ENCODE measurements at places on chromosomes 13 and 19. TPM values are rescaled to one million over a fixed set of nuclear protein-coding genes. Genes with fewer than 3 reads are reported as not detected.

DNA sequence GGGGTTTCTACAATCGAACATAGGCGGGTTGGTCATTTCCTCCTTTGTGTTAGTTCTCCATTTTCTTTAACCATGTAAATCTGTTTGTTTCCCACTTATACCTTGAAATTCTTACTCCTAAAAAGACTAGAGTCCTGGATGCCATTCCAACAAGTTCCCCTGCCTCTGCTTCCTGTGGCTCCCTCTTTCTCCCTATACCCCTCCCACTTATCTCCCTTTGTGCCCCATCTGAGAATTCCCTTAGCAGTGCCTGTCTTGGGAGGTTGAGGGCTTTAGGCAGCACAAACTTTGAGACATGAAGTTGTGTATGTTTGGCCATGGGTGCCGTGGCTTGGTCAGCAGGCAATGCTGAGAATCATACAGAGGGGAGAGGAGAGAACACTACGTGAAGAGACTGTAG lies 176.4 kb downstream of the RGCC start:
- no peak for DNase-seq

DNA sequence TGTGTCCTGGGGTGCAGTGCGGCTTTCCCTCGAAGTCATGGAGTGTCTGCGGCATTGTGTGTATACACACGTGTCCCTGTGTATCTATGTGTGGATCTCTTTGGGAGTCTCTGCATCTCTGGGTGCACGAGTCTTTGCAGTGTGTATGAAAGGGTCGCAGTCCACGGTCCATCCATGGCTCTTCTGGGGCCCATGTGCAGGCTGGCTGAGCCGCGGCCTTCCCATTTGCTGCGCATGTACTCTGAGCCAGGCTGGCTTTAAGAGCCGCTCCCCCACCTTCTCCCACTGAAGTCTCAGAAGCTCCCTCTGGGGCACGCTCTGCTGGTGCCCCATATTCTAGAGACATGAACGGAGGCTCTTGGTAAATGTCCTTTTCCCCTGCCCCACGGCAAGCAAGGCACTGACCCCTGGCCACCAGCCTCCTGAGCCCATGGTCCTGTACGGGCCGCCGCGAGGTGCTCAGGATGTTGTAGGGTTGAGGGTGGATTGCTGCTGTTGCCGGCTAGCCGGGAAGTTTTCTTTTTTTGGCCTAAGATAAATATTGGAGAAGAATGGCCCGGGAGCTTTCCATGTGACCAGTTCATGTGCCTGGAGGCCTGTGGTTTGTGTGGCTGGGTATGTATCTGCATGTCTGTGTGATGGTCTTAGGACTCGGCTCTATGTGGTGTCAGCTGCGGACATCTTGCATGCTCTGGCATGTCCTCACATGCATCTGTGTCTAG lies 31.9 kb downstream of the PAK4 start:
- no peak for DNase-seq

DNA sequence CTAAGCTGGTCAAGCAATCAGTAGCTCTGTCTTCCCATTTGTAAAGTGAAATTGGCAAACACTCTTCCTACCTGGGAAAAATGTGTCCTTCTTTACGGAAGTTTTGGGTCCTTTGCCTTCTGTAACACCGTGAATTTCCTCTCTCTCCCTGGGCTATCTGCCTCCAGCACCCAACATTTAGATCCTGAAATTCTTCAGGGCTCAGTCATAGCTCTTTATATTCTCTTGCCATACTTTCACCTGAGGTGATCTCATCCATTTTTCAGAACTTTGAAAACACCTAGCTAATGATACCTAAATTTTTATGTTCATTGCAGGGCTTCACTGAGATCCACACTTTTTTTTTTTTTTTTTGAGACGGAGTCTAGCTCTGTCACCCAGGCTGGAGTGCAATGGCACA lies 1042.2 kb downstream of the DIAPH3 start:
- DNase-seq: no peak

The EPS8L1 gene
- 60.6 TPM for total RNA-seq
